G401 (cell line): ENCODE measurements at places on chromosomes 11 and 22. TPM values are rescaled to one million over a fixed set of nuclear protein-coding genes. Genes with fewer than 3 reads are reported as not detected.

MTNR1B gene
- not detected in 2 replicates for total RNA-seq

- no peak for DNase-seq
Measured at GRCh38 chr22:23401111-23401909, 178.8 kb downstream of the IGLL1 start.

- DNase-seq: no peak
Measured at GRCh38 chr11:3099178-3099577, 42.0 kb upstream of the CARS1 start.

DNA sequence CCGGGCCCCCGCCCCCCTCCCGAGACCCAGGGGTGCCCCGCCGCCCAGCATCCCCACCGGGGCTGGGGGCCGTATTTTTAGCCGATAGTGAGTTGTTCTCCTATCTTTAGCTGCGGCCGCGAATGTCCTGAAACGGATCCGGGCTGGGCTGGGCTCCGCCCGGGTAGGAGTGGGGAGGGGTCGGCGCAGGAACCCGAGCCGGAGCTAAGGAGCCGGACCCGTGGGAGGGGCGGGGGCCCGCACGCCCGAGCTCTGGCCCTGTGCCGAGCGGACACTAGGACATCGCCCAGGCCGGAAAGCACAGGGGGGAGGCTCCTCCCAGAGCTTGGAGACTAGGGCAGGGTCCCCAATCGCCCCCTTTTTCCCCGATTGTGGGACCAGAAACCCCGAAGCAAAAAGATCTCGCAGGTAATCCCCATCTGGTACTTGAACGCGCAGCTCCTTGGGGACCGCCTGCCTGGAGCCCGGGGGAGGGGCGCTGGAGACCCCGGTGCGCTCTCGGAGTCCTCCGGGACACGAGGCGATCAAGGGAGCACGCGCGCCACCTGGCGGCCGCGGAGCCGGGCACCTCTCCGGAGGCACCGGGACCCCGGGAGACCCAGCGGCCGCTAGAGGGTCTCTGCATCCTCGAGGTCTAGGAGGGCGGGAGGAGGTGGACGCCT lies 669 bp downstream of the CDC42EP2 start:
- DNase-seq: peak; percentile 61

DNA sequence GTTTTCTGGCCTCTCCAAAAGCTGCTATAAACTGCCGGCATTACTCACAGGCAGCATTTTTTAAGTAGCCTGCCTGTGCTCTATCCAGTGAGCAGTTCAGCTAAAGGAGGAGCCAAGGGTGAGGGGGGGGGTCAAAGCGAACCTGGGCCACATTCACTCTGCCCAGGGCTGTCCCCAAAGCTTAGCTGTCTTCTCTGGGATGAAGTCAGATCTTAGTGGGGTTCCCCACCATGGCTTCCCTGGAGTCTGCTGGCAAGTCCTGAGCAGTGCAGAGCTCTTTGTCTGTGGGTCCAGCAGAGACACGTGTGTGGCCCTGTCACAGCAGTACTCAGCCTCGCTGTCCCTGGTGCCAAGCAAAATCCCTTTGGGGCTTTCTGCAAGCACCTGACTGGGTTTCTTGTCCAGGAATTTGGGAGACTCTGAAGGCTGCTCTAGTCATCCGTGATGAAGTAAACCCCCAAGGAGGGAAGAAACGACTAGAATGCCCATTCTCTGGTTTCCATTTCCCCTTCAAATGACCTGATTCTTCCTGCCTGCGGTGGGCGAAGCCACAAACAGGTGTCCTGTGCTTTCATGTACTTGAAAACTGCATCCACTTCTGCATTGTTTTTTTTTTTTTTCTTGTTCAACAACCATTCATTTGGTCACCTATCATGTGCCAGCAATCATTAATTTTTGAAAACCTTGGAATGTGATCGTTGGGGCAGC lies 2.6 kb downstream of the KCNJ5 start:
- DNase-seq: no peak
